ENCODE measurements at places on chromosomes 13 and 19. TPM values are rescaled to one million over a fixed set of nuclear protein-coding genes. Genes with fewer than 3 reads are reported as not detected.

The PGLYRP2 gene
- not detected for total RNA-seq

The ZNF497 gene
- total RNA-seq, result 0.98 TPM

The CD177 gene
- 0.09 TPM for total RNA-seq

The NBEA gene
- total RNA-seq, result 2.1 TPM

The KLK5 gene
- not detected for total RNA-seq

The HMGB1 gene
- total RNA-seq, result 491 TPM

The LILRA2 gene
- total RNA-seq, result not detected

The CAB39L gene
- total RNA-seq, result 1.7 TPM

The TNFSF13B gene
- 0.02 TPM for total RNA-seq

The ZNF541 gene
- total RNA-seq, result not detected

The CBY2 gene
- not detected for total RNA-seq

The REX1BD gene
- total RNA-seq, result 63.0 TPM

The TPTE2 gene
- not detected for total RNA-seq

The CLEC17A gene
- total RNA-seq, result 0.09 TPM

The PTH2 gene
- total RNA-seq, result not detected

The CILP2 gene
- 0.24 TPM for total RNA-seq

The FCAR gene
- total RNA-seq, result not detected

The BRSK1 gene
- total RNA-seq, result 5.4 TPM

The B9D2 gene
- total RNA-seq, result 33.1 TPM
